ENCODE measurements at places on chromosomes 5 and 9. TPM values are rescaled to one million over a fixed set of nuclear protein-coding genes. Genes with fewer than 3 reads are reported as not detected.

The TMC1 gene
- not detected for total RNA-seq

- DNase-seq, result no peak
These were observed 22.9 kb upstream of the ADAM19 start for GRCh38 chr5:157598350-157598936.

- no peak for DNase-seq
These were observed 55.4 kb downstream of the ARHGAP26 start for GRCh38 chr5:142825378-142826089.

- DNase-seq, result no peak
These were observed 257.9 kb downstream of the RASEF start for GRCh38 chr9:82805027-82805426.

DNA sequence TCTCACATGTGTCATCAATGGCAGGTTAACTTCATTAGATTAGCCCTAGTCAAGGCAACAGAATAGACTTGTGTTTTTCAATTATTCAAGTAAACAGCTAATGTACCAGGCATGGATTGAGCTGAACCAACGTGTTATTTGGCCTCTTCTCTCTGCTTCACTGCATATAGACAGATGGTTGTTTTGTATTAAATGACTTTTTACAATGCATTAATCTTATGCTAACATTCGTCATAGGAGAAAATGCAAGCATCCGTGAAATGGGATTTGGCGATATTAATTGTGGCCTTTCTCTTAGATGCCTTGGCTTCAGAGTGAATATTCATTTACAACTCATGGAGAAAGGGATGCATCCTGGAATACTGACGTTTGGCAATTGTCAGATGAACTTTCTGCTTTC lies 208.0 kb downstream of the KCTD16 start:
- no peak for DNase-seq

DNA sequence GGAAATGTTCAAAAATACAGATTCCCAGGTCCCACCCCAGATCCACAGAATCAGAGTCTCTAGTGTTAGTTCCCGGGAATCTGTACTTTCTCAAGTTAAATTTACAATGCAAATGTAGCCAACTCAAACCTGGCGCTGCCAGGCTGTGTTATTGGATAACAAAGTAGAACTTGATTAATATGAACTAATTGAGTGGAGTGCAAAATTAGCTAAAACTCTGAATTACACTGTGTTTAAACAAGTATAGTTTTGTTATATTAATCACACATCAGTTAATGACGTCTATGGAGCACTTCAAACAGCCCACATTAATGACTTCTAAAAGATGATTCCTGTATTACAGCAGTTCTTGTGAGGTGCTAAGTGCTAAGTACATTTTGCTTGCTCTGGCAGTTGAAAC lies 32.4 kb upstream of the CYFIP2 start:
- DNase-seq, result no peak

DNA sequence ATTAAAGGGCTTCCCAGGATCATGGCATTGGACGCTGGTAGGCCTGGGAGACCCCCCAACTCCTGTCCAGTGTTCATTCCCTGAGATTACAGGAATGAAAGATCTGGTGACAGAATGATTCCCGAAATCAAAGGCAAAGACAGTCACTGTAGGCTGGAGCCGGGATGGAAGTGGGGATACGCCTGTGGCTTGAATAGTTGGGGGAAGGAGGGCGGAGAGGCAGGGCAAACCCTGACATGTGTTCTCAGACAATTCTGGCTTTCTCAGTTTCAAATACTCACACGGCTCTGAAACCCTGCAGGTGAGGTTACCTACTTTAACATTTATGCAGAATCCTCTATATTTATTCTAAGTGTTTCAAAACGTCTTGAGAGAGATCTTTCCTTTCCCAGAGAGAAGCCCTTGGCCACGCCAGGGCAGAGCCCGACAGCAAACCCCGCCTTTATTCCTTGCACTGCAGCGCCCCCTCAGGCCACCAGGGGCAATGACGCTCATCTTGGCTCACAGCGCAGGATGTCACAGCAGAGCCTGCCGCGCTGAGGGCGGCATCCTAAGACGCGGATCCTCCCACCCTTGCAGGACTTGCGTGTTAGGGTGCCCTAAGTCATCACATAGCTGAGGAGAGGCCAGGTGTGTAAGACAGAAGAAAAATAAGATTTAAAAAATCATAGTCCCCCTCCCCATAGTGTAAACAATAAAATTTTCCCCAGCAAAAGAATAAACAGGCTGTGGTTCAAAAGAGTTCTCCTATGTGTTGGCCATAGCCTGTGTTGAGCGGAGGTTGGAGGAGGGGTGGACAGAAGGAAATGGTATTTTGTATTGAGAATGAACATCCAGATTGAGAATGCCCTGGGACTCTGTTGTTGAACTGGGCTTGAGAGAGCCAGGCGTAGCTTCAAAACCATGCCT lies 284.5 kb downstream of the NTRK2 start:
- peak; percentile 78 for DNase-seq
